ENCODE measurements at places on chromosomes 6 and 20.
A peak's percentile ranks its signal among the peaks of the same experiment; 100 is the strongest.

- DNase-seq, result no peak
These were observed 189.3 kb downstream of the TSHZ2 start for GRCh38 chr20:53161473-53161872.

GRCh38 chr20:36469973-36470372 is 71.3 kb upstream of the MYL9 start:
- no peak for DNase-seq

- no peak for DNase-seq
These were observed 42.1 kb downstream of the SMAP1 start for GRCh38 chr6:70709826-70710225.

GRCh38 chr6:117195728-117196127 is 69.6 kb upstream of the VGLL2 start:
- DNase-seq, result no peak

- no peak for DNase-seq
These were observed at the start of gene PPP1R3G for GRCh38 chr6:5084781-5085647. PPP1R3G (plus strand) TSS chr6:5085341; CDS start chr6:5085486, 145 bp downstream.

DNA sequence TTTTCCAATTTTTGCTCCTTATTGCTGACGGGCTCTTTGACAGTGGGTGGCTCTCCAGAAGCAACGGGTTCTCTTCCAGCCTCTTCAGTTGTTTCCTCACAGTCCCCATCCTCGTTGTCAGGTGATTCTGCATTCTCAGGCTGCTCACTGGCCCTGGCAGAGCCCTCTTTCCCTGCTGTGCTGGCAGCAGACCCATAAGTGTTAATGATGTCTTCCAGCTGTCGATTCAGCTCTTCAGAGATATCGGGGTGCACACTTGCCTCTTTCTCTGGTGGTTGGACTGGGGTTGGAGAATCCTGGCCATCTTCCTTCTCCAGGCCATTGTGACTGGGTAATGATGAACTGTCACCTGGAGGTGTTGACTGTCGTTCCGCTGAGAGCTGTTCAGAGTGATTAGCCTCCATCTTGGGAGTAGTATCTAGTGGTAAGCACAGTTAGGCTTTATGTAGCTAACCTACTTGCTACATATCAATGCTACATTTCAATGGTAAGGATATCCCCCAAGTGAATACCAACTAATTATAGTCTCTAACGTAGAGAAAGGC is 3.2 kb downstream of the TXLNB start:
- no peak for DNase-seq

DNA sequence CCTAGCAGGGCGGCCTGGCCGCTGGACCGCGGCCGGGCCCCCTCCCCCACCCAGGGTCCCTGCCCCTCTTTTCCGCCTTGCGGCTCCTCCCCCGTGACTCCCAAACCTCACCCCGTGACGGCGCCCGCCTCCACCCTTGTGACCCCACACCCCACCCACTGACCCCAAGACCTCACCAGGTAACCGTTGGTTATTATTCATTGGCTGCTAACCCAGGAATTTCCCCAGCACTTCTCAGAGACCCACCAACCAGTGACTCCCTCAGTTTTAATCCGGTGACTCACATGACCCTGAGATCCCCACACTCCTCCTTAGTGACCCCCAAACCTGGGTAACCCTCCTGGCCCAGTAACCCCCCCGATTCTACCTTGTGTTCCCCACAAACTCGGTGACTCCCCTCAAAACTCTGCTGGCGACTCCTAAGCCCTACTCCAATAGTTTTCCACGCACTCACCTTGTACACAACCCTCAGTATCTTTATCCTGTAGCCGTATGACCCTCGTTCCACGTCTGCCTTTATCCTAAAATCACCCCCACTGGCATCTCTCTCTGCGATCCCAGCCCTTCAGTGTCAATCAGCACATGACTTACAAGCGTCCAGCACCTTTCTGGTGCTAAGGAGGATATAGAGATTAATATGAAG is 534 bp downstream of the ZNF76 start:
- peak; percentile 55 for DNase-seq

DNA sequence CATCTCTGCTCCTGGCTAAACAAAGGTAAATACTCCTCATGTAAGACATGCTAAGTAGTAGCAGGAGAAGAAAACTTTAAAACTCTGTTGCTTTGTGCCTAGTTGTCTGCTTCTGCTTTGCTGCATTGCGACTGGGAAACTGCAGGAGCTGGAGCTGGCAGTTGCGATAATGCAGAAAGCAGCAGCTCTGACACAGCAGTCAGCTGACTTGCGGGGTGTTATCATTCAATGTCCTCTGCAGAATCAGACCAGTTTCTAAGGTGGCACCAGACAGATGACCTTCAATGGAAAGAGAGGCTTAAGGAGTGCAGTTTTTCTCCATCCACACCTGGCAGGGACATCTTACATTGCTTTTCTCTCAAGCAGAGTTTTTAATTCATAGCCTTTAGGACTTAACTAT is 69.9 kb upstream of the SOX4 start:
- no peak for DNase-seq

DNA sequence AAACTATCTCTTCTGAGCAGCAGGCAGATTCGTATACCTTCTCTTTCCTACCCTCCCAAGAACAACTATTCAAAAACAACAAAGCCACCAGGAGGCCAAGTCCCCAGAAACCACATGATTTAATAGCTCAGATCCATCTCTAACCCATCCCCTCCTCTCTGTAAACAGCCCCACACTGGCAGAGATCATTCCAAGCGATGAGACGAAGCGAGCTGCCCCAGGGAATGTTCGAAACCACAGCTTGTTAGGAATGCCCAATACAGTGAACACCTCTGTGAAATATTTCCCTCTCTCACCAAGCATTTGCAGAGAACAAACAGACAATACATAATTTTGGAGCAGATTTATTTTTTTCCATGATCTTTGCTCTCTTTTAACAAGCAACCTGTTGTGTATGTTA is 231.8 kb downstream of the SOD2 start:
- no peak for DNase-seq

DNA sequence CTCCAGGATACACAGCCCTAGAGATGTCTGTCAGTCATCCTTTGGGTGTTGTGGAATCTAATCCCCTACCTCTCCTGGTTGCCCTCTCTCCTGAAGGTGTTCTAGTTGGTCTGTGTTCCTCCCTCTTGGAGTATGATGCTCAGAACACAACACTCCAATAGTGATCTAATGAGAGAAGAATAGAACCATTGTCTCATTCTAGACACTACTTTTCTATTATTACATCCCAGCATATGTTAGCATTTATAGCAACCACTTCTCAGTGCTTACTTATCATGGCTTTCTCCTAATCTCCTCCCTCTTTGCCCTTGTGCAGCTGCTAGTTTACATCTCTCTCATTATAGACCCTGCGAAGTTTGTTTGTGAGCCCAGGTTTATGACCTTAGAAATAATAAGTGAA is 109.0 kb downstream of the UNC5CL start:
- DNase-seq, result no peak

- DNase-seq, result no peak
These were observed 117.9 kb upstream of the PTPN1 start for GRCh38 chr20:50392138-50392866.
